Activated naive CD4-positive, alpha-beta T cell (primary cell): ENCODE measurements at places on chromosomes 1 and 21.
A peak's percentile ranks its signal among the peaks of the same experiment; 100 is the strongest.

DNA sequence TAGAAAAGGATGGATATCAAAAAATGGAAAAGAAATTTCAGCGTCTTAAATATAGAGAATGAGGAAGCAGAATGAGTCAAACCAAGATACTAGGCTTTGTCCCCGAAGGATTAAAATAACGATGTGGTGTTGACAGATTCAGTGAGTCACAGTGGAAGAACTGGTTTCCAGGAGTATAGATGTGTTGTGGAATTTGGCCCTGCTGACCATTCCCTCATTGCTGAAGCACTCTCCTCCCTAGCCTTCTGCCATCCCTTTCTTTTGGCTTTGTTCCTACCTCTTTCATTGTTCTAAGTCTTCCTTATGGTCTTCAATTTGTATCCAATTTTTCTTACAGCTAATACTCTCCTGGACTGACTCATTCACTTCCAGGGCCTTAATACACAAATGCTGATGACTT lies 23.1 kb upstream of the USP25 start:
- DNase-seq: no peak

DNA sequence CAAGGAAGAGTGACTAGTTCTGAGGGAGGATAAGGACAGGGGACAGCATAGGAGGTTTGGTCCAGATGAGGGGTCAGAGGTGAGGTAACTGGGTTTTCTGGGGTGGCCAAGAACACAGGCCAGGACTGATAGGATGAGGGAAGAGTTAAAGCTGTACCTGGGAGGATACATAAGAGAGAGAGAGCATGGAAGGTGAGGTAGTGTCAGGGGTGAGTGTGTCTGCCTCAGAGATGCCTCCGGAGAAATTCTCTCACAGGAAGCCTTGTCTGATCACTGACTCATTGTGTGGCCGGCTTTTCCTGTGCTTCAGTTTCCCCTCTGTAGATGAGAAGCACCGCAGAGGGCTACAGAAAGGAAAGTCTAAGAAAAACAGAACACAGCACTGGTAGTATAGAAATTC lies 40.2 kb downstream of the FASLG start:
- peak; percentile 44 for DNase-seq

- DNase-seq: no peak
These were observed 152.9 kb downstream of the DENND1B start for GRCh38 chr1:197622371-197622770.

- no peak for DNase-seq
These were observed 134.6 kb upstream of the ADAMTS5 start for GRCh38 chr21:27101523-27101922.

GRCh38 chr1:39086865-39087409 lies 60.8 kb downstream of the NDUFS5 start:
- no peak for DNase-seq

GRCh38 chr1:50157306-50157941 lies 48.7 kb downstream of the ELAVL4 start:
- DNase-seq: no peak

GRCh38 chr1:232655028-232655745 lies 25.3 kb upstream of the SIPA1L2 start:
- no peak for DNase-seq

DNA sequence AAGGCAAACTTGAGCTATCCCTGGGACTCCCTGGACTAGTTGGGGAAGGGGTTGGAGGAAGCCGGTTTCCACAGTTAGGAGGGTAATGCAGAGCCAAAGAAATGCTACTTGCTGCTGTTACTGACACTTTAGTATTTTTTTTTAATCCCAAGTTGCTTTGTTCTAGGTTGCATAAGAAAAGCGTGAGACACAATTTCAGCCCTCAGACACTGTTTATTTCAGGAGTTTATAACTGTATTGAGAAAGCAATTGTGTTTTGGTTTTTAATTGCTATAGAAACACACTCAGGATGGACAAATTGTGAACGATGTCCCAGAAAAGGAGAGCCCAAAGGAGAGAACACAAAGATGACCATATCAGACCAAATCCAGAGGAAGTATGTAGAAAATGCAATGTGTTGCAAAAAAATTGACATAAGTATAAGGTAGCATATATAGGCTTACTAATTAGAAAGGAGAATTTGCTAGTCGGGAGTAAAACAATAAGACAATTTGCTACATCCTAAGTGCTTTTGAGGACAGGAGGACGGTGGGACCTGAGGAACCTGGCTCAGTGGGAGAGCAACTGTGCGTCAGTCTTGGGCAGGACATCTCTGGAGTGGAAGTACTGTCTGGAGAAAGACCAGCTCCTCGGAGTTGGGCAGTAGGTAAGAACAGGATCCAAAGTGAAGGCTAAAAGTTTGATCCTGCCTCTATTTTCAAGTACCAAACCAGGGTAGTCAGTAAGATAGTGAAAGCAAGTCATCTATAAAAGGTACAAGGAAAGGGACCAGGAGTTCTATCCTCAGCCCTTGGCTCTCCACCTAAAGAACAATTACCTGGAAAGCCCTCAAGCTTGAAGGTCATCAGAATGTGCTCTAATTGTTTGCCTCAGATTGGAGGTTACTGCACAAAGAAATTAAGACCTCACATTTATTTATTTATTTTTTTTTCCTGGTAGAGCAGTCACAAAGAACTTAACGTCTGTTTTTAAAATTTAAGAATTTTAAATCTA lies 39.9 kb downstream of the DIPK1A start:
- no peak for DNase-seq

DNA sequence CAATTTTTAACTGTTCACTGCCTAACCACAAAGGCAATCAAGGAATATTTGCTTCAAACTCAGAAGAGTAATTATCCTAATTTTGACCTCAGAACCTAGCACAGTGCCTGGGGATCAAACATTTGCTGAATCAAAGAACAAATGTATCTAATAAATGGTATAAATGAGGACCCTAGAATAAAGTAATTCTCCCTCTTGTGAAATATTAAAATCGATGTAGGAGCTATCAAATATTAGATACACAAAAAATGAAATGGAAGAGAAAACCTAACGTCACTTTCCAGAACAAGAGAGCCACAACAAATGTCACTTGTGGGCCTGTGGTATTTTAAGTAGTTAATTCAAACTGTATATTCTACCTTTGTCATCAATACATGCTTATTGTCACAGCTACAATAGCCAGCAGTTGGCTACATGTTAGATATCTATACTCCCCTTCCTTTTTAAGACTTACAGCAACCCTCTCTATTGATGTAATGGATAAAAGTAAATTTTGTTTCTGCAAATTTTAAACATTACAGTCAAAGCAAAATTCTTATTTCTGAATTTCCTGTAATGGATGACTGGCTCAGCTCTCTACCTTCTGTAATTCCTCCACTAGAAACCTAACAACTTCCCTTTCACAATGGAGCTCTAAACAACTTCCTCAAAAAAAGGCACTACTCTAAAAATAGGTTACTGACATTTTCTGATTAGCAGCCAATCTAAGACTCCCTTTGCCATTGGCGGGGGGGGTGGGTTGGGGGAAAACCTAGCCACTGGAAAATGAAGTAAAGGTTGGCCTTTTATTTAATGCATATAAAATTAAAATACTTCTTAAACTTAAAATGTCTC lies 37.6 kb downstream of the PUM1 start:
- DNase-seq: no peak

DNA sequence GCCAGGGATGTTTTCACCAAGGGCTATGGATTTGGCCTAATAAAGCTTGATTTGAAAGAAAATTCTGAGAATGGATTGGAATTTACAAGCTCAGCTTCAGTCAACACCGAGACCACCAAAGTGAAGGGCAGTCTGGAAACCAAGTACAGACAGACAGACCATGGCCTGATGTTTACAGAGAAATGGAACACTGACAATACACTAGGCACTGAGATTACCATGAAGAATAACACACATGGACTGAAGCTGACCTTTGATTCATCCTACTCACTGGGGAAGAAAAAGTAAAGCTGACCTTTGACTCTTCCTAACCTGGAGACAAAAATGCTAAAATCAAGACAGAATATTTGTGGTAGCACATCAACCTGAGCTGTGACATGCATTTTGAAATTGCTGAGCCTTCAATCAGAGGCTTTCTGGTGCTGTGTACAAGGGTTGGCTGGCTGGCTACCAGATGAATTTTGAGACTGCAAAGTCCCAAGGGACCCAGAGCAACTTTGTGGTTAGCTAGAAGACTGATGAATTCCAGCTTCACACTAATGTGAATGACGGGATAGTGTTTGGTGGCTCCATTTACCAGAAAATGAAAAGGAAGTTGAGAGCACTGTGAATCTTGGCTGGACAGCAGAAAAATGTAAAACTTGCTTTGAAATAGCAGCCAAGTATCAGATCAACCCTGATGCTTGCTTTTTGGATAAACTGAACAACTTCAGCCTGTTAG lies 190.4 kb upstream of the KCTD3 start:
- DNase-seq: no peak

- no peak for DNase-seq
These were observed 89.7 kb downstream of the BCAR3 start for GRCh38 chr1:93591676-93592550.

DNA sequence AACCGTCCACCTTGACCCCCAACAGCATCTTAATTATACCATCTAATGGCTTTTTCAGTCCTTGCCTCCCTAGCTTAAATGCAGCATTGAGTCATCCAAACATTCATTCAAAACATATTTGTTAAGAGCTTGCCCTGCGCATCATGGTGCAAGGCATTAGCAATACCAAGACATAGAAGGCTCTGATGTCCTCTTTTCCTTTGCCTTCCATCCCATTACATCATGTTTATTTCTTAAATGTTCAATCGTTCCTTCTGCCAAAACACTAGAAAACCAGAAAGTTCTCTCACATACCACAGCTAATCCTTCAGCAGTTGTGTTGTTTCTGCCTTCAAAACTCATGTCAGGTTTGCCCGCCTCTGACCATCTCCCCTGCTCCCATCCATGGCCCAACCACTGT lies 29.8 kb upstream of the VTCN1 start:
- DNase-seq: no peak

- no peak for DNase-seq
These were observed 9.1 kb downstream of the LAMC1 start for GRCh38 chr1:183032122-183032921.

- no peak for DNase-seq
These were observed 445.9 kb downstream of the KIF26B start for GRCh38 chr1:245600658-245601057.

DNA sequence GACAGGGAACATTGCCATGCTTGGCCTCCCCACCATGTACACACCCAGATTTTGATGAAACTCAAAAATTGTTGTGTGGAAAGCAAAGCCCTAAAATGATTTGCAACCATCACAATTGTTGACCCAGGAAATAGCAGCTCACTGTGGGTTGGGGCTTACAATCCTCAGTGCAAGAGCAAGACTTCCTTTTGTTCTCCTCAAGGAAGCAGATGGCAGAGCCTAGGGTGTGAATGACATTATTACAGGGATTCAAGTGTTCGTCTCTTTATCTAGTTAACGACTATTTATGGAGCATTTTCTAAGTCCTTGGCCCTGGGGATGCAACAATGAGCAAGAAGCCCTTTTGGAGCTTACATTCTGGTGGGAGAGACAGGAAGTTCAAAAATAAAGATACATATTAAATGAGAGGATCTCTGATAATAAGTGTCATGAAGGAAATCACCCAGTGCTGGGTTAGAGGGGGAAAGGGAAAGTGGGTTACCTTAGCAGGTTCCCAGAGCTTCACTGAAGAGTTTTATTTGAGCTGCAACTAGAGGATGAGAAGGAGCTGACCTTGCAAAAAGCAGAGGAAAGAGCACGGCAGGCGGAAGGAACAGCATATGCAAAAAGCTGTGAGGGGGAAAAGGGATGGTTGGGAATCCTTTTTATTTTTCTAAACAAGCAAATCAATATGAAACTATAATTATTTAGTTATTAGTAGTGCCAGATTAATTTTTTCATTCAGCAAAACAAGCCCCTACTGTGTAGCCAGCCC lies 38.5 kb upstream of the ID3 start:
- DNase-seq: no peak

- DNase-seq: no peak
These were observed 841 bp downstream of the CENPF start for GRCh38 chr1:214603819-214604252.

DNA sequence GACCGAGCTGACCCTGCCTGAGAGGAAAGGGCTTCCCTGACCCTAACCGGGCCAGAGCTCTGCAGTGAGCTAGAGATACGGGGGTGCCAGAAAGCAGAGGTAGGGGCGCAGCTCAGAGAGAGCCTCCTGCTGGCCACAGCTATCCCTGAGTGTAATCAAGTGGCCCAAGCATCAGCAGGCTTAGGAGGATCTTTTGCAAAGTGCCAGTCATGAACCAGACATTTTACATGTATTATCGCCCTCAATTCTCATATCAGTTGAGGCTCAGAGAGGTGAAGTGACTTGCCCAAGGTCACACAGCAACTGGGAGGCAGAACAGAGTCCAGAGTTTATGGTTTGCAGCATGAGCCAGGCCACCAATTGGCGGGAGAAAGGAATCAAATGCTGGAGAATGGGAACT lies 7.0 kb upstream of the ID3 start:
- DNase-seq: no peak

- no peak for DNase-seq
These were observed 199.4 kb upstream of the EDN2 start for GRCh38 chr1:41683681-41684500.

- DNase-seq: no peak
These were observed at the start of gene OPRD1 for GRCh38 chr1:28811766-28812668. Gene OPRD1 (plus strand): TSS chr1:28812170. CDS start chr1:28812384, 214 bp downstream.

- DNase-seq: no peak
These were observed 40.2 kb upstream of the SLC35D1 start for GRCh38 chr1:67094191-67094590.

GRCh38 chr1:193733674-193734073 lies 547.3 kb upstream of the B3GALT2 start:
- no peak for DNase-seq

DNA sequence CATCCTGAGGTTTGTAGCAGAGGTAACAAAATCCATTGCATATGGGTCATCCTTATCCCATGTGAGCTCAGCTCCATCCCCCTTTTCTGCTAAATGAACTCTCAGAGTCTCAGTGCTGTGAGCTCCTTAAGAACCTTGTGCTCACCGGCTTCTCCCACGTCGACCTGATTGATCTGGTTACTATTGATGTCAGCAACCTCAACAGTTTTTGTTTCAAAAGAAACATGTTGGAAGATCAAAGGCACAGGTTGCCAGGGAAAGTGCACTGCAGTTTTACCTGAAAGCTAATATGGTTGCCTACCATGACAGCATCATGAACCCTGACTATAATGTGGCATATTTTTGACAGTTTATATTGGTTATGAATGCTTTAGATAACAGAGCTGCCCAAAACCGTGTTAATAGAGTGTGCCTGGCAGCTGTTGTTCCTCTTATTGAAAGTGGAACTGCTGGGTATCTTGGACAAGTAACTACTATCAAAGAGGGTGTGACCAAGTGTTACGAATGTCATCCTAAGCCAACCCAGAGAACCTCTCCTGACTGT lies 131.4 kb downstream of the HS2ST1 start:
- DNase-seq: peak; percentile 11

GRCh38 chr1:36223381-36223995 lies 755 bp upstream of the THRAP3 start:
- DNase-seq: no peak

GRCh38 chr1:154117642-154118041 lies 37.2 kb downstream of the NUP210L start:
- DNase-seq: no peak
